ENCODE measurements at places on chromosomes 13 and 19. TPM values are rescaled to one million over a fixed set of nuclear protein-coding genes. Genes with fewer than 3 reads are reported as not detected.

GRCh38 chr19:58265100-58265499 is 13.7 kb upstream of the ZNF8 start:
- no peaks in the 10 kb centered on the region for H3K4me1 ChIP-seq
- H3K36me3 ChIP-seq: peaks cover 56% of the 10 kb centered on the region
- no peak overlapping the region for H3K27ac ChIP-seq
- DNase-seq: no peak
- no peaks in the 10 kb centered on the region for H3K27me3 ChIP-seq

Gene ATCAY
- not detected for total RNA-seq

Gene LRFN3
- 10.5 TPM for total RNA-seq

DNA sequence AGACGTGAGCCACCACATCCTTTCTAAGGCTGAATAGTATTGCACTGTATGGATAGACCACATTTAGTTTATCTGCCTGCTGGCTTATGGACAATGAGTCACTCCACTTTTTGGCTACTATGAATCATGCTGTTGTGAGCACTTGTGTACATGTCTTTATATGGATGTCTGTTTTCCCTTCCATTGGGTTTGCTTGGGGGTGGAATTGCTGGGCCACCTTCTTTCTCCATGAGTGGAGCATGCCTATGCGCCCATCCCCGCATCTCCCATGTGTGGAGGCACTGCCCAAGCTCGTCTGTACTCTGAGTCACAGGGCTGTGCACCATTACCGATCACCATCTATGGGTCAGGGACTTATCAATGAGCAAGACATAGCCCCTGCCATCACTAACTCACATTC is 127.2 kb upstream of the GJB6 start:
- no peaks in the 10 kb centered on the region for H3K36me3 ChIP-seq
- no peaks in the 10 kb centered on the region for H3K27me3 ChIP-seq

DNA sequence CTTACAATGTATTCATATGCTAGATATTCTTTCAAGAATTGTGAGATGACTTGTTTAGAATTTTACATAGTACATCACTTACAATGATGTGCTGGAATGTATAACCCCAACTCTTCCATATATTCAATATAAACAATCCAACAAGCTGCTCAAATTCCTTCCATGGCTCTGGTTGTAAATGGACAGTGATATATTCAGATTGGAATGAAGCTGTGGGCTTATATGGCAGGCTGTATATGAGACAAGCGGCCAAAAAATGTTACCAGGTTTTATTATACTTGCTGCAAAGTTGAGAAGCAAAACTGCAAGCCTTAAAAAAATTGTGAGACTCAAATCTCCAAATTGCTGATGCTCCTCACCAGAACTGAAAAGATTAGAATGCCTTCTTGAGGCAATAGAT is 83.6 kb upstream of the KLF12 start:
- no peaks in the 10 kb centered on the region for H3K4me1 ChIP-seq
- no peak overlapping the region for H3K4me3 ChIP-seq
- no peak overlapping the region for H3K27ac ChIP-seq
- no peaks in the 10 kb centered on the region for H3K27me3 ChIP-seq

DNA sequence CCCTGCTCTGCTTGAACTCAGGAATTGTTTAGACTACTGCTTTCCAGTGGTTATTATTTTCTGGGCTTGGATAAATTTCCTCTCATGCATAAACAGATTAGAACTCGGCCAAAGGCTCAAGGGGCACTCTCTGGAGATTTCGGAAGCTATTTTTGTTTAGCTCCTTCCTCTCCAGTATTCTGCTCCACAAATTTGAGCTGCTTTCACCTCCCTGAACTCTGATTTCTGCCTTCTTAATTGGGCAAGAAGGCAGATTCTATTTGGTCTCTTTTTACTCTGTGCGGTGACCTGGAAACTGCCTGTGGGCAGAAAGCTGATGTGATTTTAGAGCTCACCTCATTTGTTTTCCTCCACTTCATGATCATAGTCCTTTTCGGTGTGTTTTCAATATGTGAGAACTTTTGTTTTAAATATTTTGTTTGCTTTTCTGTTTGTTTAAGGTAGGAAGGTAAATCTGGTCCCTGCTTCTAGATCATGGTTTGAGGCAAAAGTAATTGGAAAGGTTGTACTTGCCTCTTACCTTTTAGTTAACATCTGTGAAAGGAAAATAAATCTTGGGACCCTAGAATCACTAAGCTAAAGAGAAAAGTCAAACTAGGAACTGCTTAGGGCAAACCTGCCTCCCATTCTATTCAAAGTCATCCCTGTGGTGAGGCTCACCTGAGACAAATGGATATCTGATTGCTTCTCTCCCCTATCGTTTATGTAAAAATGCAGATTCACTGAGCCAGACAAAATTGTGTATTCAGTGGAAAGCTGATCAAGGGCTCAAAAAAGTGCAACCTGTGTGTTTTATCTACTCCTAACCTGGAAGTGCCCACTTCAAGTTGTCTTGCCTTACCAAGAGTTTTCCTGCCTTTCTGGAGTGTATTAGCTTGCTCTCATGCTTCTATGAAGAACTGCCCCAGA is 714.7 kb upstream of the PCDH20 start:
- H3K27me3 ChIP-seq: no peaks in the 10 kb centered on the region
- no peak overlapping the region for H3K27ac ChIP-seq
- DNase-seq: no peak

- H3K4me3 ChIP-seq: no peak overlapping the region
- no peaks in the 10 kb centered on the region for H3K4me1 ChIP-seq
- H3K27me3 ChIP-seq: peaks cover 9% of the 10 kb centered on the region
- H3K36me3 ChIP-seq: no peaks in the 10 kb centered on the region
- peak overlapping the region; percentile 43 for H3K27ac ChIP-seq
- DNase-seq: no peak
These were observed 6.2 kb downstream of the GPR4 start for GRCh38 chr19:45595814-45596213.

GRCh38 chr13:28544026-28544425 is 49.1 kb upstream of the FLT1 start:
- H3K4me3 ChIP-seq: no peak overlapping the region
- no peaks in the 10 kb centered on the region for H3K36me3 ChIP-seq
- no peaks in the 10 kb centered on the region for H3K4me1 ChIP-seq
- no peaks in the 10 kb centered on the region for H3K27me3 ChIP-seq
- no peak for DNase-seq

- H3K36me3 ChIP-seq: no peaks in the 10 kb centered on the region
- DNase-seq: peak; percentile 13
These were observed 118.7 kb upstream of the SOX1 start for GRCh38 chr13:111948281-111948680.

DNA sequence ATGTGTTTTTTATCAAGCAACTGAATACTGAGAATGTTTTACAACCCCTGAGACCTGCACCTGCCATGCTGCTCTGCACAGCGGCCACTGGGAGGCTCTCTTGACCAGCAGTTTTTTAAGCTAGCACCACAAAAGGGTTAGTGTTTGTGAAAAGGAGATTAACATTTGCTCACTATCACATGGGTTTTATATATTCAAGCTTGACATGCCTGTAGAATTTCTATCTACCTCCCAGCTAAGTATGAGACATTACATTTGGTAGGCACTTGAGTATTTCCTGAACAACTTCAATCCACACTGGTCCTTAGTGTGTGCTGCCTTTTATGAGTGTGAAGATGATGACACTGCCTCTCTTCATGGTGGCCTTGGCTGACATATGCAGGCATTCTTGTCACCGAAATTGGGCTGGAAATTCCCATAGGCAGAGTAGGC is 1238.9 kb downstream of the UQCRFS1 start:
- no peaks in the 10 kb centered on the region for H3K4me1 ChIP-seq
- H3K27ac ChIP-seq: no peak overlapping the region
- DNase-seq: no peak
- no peaks in the 10 kb centered on the region for H3K27me3 ChIP-seq
- H3K4me3 ChIP-seq: no peak overlapping the region

DNA sequence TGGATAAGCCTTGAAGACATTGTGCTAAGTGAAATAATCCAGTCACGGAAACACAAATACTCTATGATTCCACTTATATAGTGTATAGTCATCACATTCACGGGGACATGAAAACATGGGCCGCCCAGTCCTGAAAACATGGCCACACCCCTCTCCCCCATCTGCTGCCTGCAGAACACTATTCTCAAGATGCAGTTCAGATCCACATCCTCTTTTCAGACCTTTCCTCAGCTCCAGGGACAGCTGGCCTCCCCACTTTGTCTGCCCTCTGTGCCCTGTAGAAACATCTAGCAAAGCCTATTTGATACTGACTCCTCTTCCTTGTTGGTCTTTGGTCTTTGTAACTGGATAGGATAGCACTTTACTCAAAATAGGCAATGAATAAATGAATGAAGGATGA is 8.3 kb downstream of the RFX2 start:
- no peaks in the 10 kb centered on the region for H3K27me3 ChIP-seq
- H3K27ac ChIP-seq: peak overlapping the region; percentile 82
- H3K36me3 ChIP-seq: no peaks in the 10 kb centered on the region
- DNase-seq: no peak

Gene SH2D3A
- not detected for total RNA-seq

Gene GPR180
- total RNA-seq: 3.8 TPM

Gene ISOC2
- total RNA-seq: 87.0 TPM

Gene CYP2F1
- total RNA-seq: not detected

Gene ERFL
- not detected for total RNA-seq

DNA sequence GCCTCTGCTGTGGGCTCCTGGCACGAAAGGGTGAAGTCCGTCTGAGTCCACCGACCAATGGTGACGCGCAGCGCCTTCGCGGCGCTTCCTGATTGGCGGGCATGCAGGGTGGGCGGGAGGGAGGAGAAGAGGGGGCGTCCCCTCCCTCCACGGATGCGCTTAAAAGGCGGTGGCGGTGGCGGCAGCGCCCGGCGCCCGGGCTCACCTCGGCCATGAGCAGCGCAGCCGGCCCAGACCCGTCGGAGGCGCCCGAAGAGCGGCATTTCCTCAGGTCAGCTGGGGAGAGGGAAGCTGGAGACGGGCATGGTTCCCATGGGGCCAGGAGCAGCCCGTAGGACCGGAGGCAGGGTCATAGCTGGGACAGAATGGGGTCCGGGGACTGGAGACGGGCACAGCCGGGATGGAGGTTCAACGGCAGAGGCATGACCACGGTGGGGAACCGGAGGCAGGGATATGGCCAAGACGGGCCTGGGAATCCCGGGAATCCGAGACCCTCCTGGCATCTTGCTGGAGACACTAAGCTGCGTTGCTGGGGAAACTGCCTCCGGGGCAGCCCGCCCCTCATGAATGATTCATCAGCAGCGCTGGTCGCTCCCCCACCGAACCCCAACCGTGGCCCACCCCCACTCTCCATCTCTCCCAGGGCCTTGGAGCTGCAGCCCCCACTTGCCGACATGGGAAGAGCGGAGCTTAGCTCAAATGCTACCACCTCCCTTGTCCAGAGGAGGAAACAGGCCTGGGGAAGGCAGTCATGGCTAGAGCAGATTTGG is at the start of gene YJEFN3:
Gene YJEFN3, plus strand, starts transcription at position 191 of the 770 bp plus-strand sequence. Its CDS starts 22 bp downstream, at position 213.
- peaks cover 39% of the 10 kb centered on the region for H3K4me1 ChIP-seq
- no peak within 1 kb of the TSS for H3K27ac ChIP-seq
- H3K27me3 ChIP-seq: no peaks in the 10 kb centered on the region
- peaks cover 29% of the 10 kb centered on the region for H3K36me3 ChIP-seq
- H3K4me3 ChIP-seq: peak within 1 kb of the TSS; percentile 17
- DNase-seq: no peak

GRCh38 chr13:64274481-64275217 is 2859.0 kb upstream of the PCDH20 start:
- H3K36me3 ChIP-seq: no peaks in the 10 kb centered on the region
- no peaks in the 10 kb centered on the region for H3K4me1 ChIP-seq
- H3K4me3 ChIP-seq: no peak overlapping the region
- no peak for DNase-seq
- no peak overlapping the region for H3K27ac ChIP-seq
- no peaks in the 10 kb centered on the region for H3K27me3 ChIP-seq

Gene KISS1R
- total RNA-seq: not detected

DNA sequence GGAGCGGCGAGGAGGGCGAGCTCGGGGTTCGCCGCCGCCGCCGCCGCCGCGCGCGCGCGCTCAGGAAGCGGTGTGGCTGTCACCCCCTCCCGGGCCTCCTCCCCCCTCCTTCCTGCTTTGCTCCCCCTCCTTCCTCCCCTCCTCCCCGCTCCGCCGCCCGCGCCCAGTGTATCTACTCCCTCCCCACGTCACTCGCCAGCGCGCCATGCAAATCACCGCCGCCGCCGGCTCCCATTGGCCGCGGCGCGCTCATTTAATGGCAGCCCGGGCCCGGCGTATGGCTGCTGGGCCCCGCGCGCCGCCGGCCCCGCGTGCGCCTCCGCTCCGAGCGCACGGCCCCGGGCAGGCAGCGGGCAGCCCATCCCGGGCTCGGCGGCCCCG is 335 bp upstream of the SOX1 start:
- no peaks in the 10 kb centered on the region for H3K4me1 ChIP-seq
- H3K4me3 ChIP-seq: peak overlapping the region; percentile 45
- DNase-seq: no peak
- H3K36me3 ChIP-seq: no peaks in the 10 kb centered on the region
- H3K27ac ChIP-seq: no peak overlapping the region

- no peak overlapping the region for H3K27ac ChIP-seq
- no peaks in the 10 kb centered on the region for H3K36me3 ChIP-seq
- H3K4me3 ChIP-seq: no peak overlapping the region
- H3K27me3 ChIP-seq: no peaks in the 10 kb centered on the region
- H3K4me1 ChIP-seq: no peaks in the 10 kb centered on the region
These were observed 20.7 kb upstream of the ZNF507 start for GRCh38 chr19:32324631-32325285.

- no peak overlapping the region for H3K4me3 ChIP-seq
- no peaks in the 10 kb centered on the region for H3K4me1 ChIP-seq
- H3K27me3 ChIP-seq: no peaks in the 10 kb centered on the region
- no peaks in the 10 kb centered on the region for H3K36me3 ChIP-seq
These were observed 361.8 kb downstream of the ZNF536 start for GRCh38 chr19:30733826-30734550.

DNA sequence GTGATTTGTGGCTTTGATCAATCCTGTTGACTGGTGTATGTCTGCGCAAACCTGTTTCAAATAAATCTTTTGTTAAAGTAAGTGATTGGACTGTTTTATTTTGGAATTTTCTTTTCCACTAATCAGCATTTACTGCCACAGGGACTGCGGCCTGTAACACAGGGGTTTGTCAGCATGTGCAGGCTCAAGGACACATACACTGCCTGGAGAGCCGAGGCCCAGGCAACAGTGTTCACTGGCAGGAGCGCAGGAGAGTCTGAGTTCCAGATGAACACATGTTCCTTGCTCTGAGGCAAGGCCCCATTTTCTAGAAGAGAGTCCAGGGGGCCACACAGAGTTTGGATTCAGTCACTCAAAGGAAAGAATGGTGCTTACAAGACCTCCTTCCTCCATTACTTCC is 26.0 kb downstream of the SHISA2 start:
- H3K4me3 ChIP-seq: no peak overlapping the region
- no peak for DNase-seq
- no peaks in the 10 kb centered on the region for H3K27me3 ChIP-seq
- no peaks in the 10 kb centered on the region for H3K36me3 ChIP-seq
- peaks cover 3% of the 10 kb centered on the region for H3K4me1 ChIP-seq
